Naive B cell (primary cell): ENCODE measurements at places on chromosomes 6 and 20. TPM values are rescaled to one million over a fixed set of nuclear protein-coding genes. Genes with fewer than 3 reads are reported as not detected.

CAP2 gene
- not detected for polyA plus RNA-seq

SGK2 gene
- polyA plus RNA-seq = not detected

RIN2 gene
- not detected for polyA plus RNA-seq

CEP43 gene
- polyA plus RNA-seq = 7.1 TPM

PNLDC1 gene
- not detected for polyA plus RNA-seq

COL9A3 gene
- 2.7 TPM for polyA plus RNA-seq

BPIFB1 gene
- not detected for polyA plus RNA-seq

SEMG1 gene
- not detected for polyA plus RNA-seq

TREM1 gene
- polyA plus RNA-seq = 2.4 TPM

RBBP8NL gene
- not detected for polyA plus RNA-seq

MRAP2 gene
- not detected for polyA plus RNA-seq

EFCAB8 gene
- polyA plus RNA-seq = not detected

PERP gene
- not detected for polyA plus RNA-seq

SLC17A4 gene
- polyA plus RNA-seq = not detected
